ENCODE measurements at places on chromosomes 1 and 21.

DNA sequence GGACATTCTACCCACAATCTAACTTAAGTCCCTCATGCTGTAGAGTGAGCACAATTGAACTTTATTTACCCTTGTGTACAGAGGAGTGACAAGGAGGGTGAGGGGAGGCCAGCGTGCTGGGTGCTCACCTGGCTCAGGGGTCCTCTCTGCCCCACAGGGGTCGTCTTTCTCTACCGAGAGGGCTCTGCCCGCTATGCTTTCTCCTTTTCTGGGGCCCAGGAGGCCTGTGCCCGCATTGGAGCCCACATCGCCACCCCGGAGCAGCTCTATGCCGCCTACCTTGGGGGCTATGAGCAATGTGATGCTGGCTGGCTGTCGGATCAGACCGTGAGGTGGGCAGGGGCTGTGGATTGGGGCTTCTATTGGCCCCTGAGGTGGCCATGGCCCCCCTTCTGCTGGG is 5.4 kb downstream of the BCAN start:
- no peak for DNase-seq

DNA sequence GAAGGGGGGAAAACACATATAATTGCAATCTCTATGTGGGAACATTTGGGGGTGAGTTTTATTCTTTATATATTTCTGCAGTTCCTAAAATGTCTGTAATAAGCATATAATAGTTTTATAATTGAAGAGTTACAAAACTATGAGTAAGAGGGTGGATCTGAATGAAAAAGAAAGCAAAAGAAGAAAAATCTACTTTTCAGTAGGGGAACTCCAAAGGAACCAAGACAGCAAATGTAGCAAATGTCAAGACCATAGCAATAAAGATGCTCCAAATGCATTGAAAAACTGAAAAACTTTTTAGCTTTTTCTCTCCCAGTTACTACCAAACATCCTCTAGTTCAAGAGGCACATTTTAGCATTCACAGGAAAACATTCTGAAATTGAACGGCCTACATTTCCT is 434.8 kb downstream of the LMO4 start:
- DNase-seq, result no peak

- DNase-seq, result no peak
Measured at GRCh38 chr1:41240781-41241353, 1.2 kb downstream of the SCMH1 start.

DNA sequence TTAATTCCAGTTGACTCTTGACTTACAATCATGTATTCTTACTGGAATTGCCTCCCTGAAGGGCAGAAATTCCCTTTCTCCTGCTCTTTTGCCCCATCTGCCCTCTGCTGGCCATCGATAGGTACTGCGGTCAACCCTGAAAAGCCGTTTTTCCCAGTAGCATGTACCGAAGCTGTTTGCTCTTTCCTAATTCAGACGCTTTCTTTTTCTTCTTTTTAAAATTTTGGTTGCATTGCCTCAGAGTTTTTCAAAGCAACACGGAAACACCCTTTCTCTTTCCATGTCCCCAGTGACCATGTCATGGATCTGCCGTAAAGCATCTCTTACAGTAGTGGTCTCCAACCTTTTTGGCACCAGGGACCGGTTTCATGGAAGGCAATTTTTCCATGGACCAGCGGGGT is 164.2 kb upstream of the C1orf21 start:
- peak; percentile 34 for DNase-seq

DNA sequence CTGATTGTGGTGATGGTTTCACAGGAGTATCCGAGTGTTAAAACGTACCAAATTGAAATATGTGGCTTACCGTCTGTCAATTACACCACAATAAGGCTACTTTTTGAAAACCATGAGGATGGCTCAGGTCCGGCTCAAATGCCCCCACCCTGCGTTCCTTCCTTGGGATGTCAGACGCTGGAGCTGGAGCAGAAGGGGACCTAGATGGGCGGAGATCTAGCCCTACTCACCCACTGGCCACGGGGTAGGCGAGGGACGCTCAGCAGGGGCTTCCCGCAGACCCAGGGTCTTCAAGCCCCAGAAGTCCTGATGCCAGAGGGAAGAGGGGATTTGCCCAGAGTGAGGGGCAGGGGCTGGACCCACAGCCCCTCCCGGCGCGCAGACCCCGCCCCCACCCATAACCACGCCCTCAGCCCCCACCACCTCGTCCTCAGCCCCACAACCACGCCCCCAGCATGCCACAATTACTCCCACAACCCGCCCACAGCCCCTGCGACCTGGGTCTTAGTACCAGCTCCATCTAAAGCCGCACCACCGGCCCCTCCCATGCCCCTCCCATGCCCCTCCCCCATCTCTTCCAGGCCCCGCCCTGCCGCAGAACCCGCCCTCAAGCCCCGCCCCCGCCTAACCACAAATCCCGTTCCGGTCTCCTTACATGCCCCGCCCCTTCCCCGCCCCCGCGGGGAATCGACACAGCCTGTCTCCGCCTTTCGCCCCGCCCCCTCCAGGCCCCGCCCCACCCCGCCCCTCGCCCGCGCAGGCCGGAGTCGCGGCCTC is at the start of gene LRRC3:
TSS of gene LRRC3 (plus strand) at position 764 of the 777 bp plus-strand sequence. CDS start 1,135 bp downstream, outside the sequence.
- DNase-seq, result peak; percentile 91

DNA sequence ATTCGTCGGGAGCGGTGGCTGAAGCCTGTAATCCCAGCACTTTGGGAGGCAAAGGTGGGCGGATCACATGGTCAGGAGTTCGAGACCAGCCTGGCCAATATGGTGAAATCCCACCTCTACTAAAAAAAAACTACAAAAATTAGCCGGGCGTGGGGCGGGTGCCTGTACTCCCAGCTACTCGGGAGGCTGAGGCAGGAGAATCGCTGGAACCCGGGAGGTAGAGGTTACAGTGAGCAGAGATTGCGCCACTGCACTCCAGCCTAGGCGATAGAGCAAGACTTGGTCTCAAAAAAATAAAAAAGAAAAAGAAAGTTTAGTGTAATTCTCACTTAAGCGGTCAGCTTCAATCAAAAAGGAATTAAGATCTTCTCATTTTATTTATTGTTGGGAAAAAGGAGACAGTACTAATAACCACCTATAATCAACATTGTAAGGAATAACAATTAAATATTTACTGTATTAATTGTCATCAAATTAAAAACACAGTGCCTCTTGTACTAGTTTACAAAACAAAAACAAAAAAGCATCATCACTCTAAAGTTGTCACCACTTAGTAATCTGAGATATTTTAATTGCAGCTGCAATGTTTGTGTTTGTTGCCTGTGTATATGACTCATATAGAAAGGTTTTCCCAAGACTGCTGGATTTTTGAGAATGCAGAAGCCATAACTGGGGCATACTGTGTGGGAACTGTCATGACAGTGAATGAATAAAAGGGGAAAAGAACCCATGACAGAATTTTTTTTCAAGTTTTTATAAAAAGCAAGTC is 3.7 kb downstream of the FBXO42 start:
- DNase-seq, result no peak

- no peak for DNase-seq
Measured at GRCh38 chr1:86477682-86478081, 9.0 kb downstream of the CLCA1 start.

DNA sequence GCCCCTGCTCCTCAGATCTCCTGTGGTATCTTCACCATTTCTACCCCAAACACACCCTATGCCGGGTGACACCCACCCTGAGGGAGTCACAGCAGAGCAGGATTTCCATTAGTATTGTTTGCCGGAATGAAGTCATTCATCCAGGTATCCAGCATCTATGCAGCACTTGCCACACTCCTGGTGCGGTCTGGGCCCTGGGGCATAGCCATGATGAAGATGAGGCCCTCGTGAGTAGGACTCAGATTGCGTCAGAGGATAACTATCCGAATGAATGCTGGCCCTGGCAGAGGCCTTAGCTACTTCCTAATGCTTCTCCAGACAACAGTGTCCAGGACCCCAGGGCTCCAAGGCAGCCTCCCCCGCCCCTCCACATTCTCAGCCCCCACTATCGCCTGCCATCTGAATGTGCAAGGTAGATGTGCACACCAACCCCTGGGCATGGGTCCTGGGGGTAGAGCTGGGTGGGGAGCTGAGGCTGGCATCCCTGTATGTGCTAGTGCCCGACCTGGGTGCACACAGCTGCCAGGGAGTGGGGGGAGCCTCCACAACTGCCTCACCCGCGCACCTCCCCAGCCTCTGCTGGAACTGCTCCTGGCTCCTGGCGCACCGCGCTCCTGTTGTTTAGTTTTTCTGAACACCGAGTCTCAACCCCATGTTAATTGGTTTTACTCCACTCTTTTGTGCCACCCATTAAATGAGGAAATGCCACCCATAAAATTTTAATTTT is 25.5 kb upstream of the ZC3H12A start:
- no peak for DNase-seq

- no peak for DNase-seq
Measured at GRCh38 chr1:78286686-78287085, 204.1 kb upstream of the PTGFR start.

DNA sequence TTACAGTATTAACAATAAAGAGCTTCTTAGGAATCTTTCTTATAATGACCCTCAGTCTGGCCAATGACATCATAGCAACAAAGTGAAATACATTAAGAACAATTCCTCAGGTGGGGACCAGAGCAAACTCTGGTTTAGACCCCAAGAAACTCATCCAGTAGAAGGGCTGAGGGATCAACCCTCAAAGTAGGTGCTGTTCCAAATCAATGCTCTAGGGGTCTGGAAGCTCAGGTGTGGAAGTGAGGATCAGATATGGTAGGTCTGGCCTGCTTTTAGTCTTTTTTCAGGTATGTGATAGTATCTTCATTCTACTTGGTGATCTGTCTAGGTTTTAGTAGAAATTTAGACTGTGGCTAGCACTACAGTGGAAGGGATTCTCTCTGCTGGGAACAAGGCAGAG is 291.7 kb downstream of the PDE4B start:
- DNase-seq, result no peak
